ENCODE measurements at places on chromosomes 1 and 21.
A peak's percentile ranks its signal among the peaks of the same experiment; 100 is the strongest.

GRCh38 chr1:107139833-107140702 lies 771 bp upstream of the NTNG1 start:
- peak; percentile 40 for DNase-seq

DNA sequence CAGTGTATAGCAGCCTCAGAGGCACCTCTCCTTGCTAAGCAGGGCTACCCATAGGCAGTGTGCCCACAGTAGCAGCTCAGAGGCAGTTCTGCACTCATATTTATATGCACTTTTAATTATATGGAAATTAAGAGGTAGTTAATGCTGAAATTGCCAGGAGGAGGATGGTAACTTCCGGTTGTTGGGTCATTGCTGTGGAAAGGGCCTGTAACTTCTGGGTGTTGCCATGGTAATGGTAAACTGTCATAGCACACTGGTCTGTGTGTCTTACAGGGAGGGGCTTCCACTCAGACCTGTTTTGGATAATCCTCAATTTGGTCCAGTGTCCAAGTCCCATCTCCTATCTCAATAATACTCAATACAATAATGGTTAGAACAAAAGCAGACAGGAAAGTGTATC lies 7.6 kb downstream of the CFH start:
- no peak for DNase-seq

DNA sequence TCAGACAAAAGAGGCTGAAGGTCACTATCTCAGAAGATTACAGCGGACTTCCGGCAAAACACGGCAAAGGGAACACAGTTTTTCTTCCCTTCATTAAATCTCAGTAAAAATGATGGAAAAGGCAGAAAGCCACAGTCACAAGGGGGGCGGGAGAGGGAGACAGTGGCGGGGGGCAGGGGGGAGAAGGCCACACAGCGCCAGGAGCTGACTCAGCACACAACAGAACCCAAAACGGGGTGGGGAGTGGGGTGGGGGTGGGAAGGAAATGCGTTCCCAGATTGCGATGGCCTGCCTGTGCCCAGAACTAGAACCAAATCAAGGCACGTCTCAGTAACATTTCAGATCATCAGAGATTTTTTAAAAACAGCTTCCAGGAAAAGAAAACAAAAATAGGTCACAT lies 13.4 kb downstream of the CFAP74 start:
- DNase-seq = no peak

- no peak for DNase-seq
Observed at GRCh38 chr1:46557403-46557802, 6.0 kb upstream of the KNCN start.

- no peak for DNase-seq
Observed at GRCh38 chr1:204773246-204773645, 87.7 kb upstream of the LRRN2 start.

DNA sequence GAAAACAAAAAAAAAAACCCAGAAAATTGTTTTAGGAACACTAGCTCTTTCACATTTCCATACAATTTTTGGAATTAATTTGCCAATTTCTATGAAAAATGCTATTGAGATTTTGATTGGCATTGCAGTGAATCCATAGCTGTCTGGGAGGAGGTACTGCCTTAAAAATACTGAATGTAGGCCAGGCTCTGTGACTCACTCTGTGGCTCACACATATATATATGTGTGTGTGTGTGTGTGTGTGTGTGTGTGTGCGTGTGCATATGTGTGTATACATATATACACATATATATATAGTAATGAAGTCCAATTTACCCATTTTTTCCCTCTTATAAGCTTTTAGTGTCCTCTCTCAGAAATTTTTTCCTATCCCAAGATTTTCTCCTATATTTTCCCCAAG lies 214.2 kb upstream of the DMRTA2 start:
- no peak for DNase-seq

Measured in COR-L47 (cell line).